ENCODE measurements at places on chromosomes 3 and 15. TPM values are rescaled to one million over a fixed set of nuclear protein-coding genes. Genes with fewer than 3 reads are reported as not detected.

The NOX5 gene
- 0.26 TPM for polyA plus RNA-seq

The STAG1 gene
- polyA plus RNA-seq = 6.8 TPM

The CCDC9B gene
- 32.0 TPM for polyA plus RNA-seq

The SLC24A5 gene
- polyA plus RNA-seq = 0.19 TPM

The GNAT1 gene
- polyA plus RNA-seq = not detected

The EAF2 gene
- polyA plus RNA-seq = 4.7 TPM

The TCF12 gene
- 7.7 TPM for polyA plus RNA-seq

The USP4 gene
- polyA plus RNA-seq = 35.0 TPM

Data from pancreas (tissue), 10 donors.